ENCODE measurements at places on chromosomes 5 and 9.

- DNase-seq: no peak
These were observed 64.8 kb downstream of the ATP10B start for GRCh38 chr5:160787240-160787639.

GRCh38 chr9:109046346-109046745 is 33.0 kb upstream of the CTNNAL1 start:
- no peak for DNase-seq

DNA sequence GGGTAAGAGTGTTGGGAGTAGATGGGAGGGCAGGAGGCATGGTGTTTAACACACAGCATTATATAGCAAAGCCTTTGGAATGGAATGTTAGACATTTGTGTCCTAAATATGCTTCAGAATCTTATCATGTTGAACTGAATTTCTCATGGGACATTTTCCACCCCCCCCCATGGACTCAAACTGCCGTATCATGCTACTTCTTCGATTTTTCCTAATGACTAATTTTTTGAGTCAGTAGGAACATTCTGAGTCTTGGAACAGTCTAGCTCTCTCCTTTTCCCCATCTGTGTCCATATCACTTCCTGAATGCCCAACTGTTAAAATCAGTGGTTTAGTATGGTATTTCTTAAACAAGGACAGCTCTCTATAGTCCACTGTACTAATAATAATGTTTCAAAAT is 380.6 kb downstream of the TLE4 start:
- DNase-seq: no peak

DNA sequence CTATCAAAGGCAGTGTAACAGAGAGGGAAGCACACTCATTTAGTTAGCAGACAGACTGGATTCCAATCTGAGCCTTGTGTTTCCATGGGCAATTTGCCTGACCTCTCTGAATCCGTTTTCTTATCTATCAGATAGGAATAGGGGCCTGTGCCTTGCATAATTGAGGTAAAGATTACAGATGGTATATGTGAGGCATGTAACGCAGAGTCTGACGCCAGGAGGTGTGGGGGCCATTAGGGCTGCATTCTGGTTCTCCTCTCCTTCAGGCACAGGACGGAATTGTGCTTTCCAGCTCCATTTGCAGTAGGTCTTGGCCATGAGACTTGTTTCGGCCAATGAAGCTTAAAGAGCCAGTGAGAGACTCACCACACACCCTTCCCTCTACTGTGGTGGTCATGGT is 97.6 kb downstream of the FRMD3 start:
- no peak for DNase-seq

- DNase-seq: no peak
These were observed 42.9 kb upstream of the AFAP1L1 start for GRCh38 chr5:149228618-149229297.

- DNase-seq: no peak
These were observed 47.2 kb upstream of the PCAT7 start for GRCh38 chr9:94507531-94508258.

- no peak for DNase-seq
These were observed 96.4 kb downstream of the RFK start for GRCh38 chr9:76297721-76298239.

DNA sequence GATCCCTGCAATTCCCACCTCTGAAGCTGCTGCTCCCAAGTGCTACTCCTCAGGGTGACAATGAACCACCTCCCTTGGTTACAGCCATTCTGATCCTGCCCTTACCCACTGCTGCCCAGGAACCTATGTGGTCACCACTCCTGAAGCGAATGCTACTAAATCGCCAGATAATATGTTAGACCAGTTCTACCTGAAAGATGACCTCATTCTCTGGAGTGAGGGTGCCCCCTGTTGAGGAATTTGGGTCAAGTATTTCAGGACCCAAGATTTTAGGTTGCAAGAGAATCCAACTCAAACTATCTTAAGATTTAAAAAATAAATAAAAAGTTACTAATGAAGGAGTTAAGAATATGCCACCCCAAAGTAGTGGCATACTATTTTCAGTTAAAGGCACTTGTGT is 5.8 kb upstream of the SNAPC3 start:
- no peak for DNase-seq

DNA sequence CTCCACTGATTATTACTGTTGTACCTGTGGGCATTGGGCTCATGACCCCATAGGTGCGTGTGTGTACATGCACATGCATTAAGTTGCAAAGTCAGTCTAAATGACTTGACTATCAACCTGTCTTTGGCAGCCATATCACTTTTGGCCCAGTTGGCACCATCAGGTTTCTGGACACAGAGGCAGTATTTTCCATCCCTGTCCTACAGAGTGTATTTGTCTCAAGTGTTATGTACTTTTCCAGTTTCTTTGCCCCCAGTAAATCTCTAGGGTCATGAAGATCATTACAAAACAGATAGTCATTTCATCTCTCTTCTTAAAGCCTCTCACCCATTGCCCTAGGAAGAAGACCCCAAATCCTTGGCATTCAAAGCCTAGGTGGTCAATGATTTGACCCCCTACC is 121.4 kb downstream of the C9orf152 start:
- no peak for DNase-seq

GRCh38 chr9:123355761-123356431 is at the start of gene CRB2:
CRB2 (plus strand) TSS chr9:123356197; CDS start chr9:123356261, 64 bp downstream.
- peak; percentile 58 for DNase-seq

GRCh38 chr9:2015581-2016407 is 647 bp downstream of the SMARCA2 start:
- DNase-seq: peak; percentile 41

- no peak for DNase-seq
These were observed 173.2 kb downstream of the DIRAS2 start for GRCh38 chr9:90469435-90469834.

DNA sequence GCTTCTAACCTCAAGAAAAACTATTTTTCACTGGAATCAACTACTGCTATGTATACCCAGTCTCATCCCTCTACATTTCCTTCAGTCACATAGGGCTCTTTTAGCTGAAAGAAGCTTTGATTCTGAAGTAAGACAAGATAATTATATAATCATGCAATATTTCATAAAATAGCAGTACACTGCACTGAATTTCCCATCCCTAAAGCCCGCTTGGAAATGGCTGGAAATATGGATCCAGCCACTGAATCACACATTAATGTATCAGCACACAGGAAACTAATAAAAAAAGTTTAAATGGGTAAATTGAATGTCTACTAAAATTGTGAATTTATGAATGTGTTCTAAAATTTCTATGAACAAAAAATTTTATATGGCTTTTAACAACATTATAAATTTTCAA is 808.7 kb downstream of the PTPRD start:
- DNase-seq: no peak

DNA sequence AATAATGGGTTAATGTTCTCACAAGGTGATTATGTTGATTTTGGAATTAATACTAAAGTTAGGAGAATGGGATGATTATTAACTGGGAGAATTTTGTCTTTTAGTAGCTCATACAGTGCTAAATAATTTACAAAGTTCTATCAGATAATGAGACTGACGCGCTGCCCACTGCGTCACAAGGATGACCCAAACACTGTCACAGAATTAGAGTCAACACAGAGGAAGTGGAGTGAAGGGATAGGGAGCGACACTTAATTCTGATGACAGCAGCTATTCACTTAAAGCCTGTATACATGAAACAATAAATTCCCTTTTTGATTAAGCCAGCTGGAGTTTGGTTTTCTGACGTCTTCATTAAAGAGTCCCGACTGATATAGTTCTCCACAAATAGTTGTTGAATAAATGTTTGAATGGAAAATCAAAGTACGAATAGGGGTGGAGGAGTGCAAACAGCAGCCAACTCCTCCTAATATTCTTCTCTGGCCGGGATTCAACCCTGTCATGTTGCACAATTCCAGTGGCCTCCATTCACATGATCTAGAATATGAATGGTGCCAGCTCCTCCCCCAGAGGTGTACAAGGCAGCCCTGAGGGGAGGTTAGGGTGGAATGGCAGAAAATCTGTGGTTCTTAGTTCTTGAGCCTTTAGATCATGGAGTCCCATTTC is 140.3 kb downstream of the PCSK1 start:
- no peak for DNase-seq

DNA sequence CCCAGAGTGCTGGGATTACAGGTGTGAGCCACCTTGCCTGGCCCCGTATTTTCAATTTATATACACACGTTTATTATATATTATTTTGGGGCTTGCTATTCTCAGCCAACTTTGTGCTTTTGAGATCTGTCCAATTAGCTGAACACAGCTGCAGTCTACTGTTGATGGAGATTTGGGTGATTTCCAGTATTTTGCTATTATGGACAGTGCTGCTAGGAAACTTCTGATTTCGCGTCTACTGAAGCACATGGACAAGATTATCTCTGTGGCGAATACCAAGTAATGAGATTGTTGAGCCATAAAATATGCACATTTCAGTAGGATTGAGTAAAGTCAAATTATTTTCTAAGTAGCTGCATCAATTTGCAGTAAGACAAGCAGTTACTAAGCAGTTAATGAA is 1731.2 kb upstream of the CDH6 start:
- no peak for DNase-seq

- no peak for DNase-seq
These were observed 388.1 kb downstream of the SEMA5A start for GRCh38 chr5:9157811-9158210.

DNA sequence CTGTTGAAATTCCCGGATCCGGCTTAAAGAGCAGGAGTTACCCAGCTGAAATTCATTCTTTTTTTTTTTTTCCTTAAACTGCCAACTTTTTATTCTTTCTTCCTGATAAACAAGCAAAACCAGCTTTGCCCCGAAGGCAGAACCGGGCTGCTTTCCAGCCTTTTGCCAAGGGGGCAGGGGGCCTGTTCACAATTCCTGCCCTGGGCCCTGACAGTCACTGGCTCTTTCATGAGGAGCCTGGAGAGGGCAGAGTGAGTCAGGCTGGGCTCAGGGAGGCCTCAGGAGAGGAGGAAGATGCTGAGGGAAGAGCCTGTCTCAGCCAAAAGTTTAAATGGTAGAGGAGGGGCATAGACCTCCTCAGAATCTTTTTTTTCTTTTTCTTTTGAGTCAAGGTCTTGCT is 4.8 kb downstream of the GLIPR2 start:
- no peak for DNase-seq

DNA sequence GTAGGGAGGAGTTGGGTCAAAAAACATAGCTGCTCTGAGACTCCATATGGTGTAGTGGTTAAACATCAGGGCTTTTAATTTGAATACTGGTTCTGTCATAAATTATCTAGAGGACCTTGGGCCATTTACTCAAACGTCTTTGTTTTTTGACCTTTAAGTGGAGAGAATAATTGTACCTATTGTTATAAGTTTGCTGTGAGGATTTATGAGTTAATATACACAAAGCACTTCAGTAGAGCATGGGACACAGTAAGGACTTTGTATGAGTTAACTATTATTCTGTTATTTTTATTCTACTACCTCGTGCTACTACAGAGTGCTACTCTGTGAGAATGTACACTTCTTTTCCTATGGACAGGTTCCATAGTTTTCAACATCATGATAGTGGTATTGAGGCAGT is 123.7 kb upstream of the TNC start:
- DNase-seq: no peak

- DNase-seq: no peak
These were observed 188.0 kb downstream of the ELAVL2 start for GRCh38 chr9:23638011-23638410.

DNA sequence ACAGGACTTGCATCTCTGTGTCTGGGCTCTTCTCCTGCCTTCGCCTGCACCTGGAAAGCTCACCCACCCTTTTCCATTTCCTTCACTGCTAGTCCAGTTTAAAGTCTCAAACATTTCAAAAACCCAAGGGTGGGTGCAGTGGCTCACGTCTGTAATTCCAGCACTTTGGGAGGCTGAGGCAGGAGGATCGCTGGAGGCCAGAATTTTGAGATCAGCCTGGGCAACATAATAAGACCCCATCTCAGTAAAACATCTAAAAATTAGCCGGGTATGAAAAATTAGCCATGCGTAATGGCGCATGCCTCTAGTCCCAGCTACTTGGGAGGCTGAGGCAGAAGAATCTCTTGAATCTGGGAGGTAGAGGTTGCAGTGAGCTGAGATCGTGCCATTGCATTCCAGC is 139.9 kb upstream of the RETREG1 start:
- no peak for DNase-seq

DNA sequence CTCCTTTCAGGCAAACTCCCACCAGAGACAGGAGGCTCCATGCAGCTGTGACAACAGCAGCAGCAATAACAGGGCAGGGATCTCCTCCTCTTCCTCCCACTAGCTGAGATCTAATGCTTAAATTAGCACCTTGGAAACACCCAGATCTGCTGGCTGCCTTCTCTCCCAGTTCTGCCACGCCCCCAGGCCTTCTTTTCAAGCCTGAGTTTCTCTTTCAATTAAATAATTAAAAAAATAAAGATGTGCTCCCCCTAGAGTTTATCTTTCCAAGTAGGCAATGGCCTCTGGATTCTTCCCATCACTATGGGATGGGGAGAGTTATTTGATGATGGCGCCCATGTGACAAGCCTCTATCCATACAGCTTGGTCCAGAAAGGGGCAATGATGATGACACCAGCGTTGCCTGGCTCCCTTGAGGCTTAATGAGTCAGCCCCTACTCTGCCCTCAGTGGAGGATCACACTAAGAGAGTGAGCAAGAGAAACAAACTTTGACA is 3.8 kb downstream of the FAM219A start:
- DNase-seq: no peak

- DNase-seq: no peak
These were observed 41.1 kb downstream of the NDUFS4 start for GRCh38 chr5:53601570-53601969.

GRCh38 chr5:6221141-6221626 is 157.2 kb downstream of the MED10 start:
- no peak for DNase-seq

DNA sequence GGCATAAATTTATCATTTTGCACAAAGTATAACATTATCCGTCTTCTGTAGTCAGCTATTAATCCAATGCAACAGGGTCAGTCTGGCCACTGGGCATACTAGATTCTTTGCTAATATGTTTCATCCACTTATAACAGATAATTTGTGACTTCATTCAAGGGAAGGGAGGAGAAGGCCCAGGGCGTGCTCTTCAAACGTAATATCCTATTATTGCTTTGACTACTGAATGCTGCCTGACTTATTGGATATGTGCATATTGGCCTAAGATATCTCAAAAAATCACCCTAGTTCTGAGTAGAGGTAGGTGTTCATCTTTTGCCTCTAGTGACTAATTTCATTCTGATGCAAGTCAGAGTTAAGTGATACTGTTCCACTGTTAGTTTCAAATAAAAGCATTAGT is 6.9 kb downstream of the FBXL7 start:
- DNase-seq: no peak

DNA sequence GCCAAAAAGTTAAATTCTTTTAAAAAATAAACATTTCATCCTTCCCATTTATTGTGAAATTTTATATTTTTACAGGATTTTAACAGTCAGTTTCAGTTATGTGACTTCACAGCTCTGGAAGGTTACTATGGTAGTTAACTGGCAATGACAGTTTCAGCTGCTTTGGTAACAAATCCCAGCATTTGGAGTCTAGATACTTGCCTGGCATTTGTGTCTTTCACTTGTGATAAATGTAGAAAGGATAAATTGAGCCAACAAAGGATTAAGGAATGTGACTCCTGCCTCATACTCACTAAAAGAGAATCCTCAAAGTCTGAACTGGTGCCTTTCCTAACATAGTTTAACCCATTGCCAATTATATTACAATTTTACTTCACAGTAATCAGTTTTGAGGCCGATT is 315.5 kb downstream of the FER start:
- DNase-seq: no peak
